Chondrocyte (in vitro differentiated cells): ENCODE measurements at places on chromosomes 2 and 18. TPM values are rescaled to one million over a fixed set of nuclear protein-coding genes. Genes with fewer than 3 reads are reported as not detected.

GRCh38 chr18:50909261-50909660 lies 30.3 kb downstream of the ME2 start:
- no peak overlapping the region for H3K27ac ChIP-seq
- no peak for DNase-seq
- no peaks in the 10 kb centered on the region for H3K4me1 ChIP-seq
- peaks cover 25% of the 10 kb centered on the region for H3K36me3 ChIP-seq

The CCDC141 gene
- not detected in 3 replicates for total RNA-seq

GRCh38 chr2:197088694-197089093 lies 162.2 kb upstream of the PGAP1 start:
- H3K4me3 ChIP-seq, result no peak overlapping the region
- H3K4me1 ChIP-seq, result peaks cover 20% of the 10 kb centered on the region
- peak overlapping the region; percentile 30 for H3K27ac ChIP-seq
- H3K36me3 ChIP-seq, result peaks cover 3% of the 10 kb centered on the region
- no peak for DNase-seq

GRCh38 chr2:24667542-24667941 lies 125.6 kb downstream of the PTRHD1 start:
- peaks cover 5% of the 10 kb centered on the region for H3K4me1 ChIP-seq
- H3K36me3 ChIP-seq, result no peaks in the 10 kb centered on the region
- no peak for DNase-seq

GRCh38 chr2:132909427-132909826 lies 239.4 kb upstream of the LYPD1 start:
- no peak overlapping the region for H3K4me3 ChIP-seq
- H3K36me3 ChIP-seq, result no peaks in the 10 kb centered on the region
- no peaks in the 10 kb centered on the region for H3K4me1 ChIP-seq
- H3K27me3 ChIP-seq, result no peaks in the 10 kb centered on the region
